A172 (cell line): ENCODE measurements at places on chromosomes 3 and 15. TPM values are rescaled to one million over a fixed set of nuclear protein-coding genes. Genes with fewer than 3 reads are reported as not detected.

PPP1R14D gene
- total RNA-seq: not detected in 2 replicates

BUB1B gene
- total RNA-seq: 73.0 and 82.1 TPM in 2 replicates

EPHA3 gene
- total RNA-seq: not detected in 2 replicates

HTR3C gene
- not detected in 2 replicates for total RNA-seq

TRANK1 gene
- total RNA-seq: 3.8 and 7.0 TPM in 2 replicates

CCR5 gene
- not detected in 2 replicates for total RNA-seq

STAG1 gene
- 43.0 and 50.6 TPM in 2 replicates for total RNA-seq

DNA sequence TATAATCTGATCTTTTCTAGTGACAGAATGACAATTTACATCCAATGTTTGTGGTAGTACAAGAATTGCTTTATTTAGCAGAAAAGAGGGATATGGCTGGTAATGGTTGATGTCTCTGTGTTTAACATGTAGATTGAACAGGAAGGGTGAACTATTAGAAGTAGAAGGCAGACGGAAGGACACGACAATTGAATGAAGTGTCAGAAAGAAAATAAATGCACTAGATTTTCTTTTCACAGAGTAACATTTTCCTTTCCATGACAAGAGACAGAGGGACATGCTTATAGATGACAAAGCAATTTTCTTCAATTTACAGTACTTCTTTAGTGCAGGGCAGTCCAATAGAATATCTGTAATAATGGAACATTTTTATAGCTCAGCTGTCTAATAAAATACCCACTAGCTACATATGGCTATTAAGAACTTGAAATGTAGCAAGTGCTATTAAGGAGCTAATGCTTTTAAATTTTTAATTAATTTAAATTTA lies 48.9 kb upstream of the MBNL1 start:
- no peak for DNase-seq

DNA sequence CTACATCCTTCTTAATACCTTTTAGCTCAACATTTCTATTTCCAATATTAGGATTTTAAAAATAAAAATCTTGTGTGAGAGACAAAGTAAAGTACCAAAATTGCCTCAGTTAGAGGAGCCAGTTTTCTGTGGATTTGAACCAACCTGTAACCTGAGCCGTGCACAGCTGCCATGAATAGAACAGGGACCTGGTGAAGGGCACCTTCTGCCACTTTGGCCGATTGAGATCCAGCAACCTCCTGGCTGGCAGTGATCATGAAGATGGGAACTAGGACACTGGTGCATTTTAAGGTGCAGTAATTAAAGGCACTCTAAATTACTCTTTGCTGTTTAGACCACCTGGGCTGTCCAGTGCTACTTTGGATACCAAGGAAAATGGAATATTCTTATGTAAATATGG lies 34.3 kb upstream of the TRAK1 start:
- DNase-seq: no peak

- no peak for DNase-seq
Measured at GRCh38 chr3:28576614-28577200, 228.1 kb upstream of the AZI2 start.

- DNase-seq: no peak
Measured at GRCh38 chr3:195163719-195164572, 107.0 kb downstream of the XXYLT1 start.

- peak; percentile 17 for DNase-seq
Measured at GRCh38 chr3:16181361-16181760, 6.9 kb downstream of the GALNT15 start.

GRCh38 chr3:193762657-193763056 lies 169.6 kb downstream of the OPA1 start:
- no peak for DNase-seq

DNA sequence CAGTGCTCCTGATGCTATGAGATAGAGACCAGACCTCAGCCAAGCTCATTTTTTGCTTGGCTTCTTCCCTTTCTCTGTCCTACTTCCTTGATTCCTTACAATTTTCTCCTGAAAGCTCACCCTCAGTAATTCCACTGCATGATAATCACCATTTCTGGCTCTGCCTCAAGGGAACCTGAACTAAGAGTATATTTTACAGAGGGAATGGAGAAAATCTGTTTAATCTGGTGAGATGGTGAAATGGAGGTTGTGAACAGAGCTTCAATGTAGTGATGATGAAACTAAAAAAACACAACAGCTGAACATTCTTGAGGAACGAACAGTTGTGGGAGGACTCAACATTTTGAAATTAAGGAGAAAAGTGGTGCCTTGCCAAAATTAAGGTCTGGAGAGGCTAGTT lies 16.3 kb downstream of the HHLA2 start:
- no peak for DNase-seq

DNA sequence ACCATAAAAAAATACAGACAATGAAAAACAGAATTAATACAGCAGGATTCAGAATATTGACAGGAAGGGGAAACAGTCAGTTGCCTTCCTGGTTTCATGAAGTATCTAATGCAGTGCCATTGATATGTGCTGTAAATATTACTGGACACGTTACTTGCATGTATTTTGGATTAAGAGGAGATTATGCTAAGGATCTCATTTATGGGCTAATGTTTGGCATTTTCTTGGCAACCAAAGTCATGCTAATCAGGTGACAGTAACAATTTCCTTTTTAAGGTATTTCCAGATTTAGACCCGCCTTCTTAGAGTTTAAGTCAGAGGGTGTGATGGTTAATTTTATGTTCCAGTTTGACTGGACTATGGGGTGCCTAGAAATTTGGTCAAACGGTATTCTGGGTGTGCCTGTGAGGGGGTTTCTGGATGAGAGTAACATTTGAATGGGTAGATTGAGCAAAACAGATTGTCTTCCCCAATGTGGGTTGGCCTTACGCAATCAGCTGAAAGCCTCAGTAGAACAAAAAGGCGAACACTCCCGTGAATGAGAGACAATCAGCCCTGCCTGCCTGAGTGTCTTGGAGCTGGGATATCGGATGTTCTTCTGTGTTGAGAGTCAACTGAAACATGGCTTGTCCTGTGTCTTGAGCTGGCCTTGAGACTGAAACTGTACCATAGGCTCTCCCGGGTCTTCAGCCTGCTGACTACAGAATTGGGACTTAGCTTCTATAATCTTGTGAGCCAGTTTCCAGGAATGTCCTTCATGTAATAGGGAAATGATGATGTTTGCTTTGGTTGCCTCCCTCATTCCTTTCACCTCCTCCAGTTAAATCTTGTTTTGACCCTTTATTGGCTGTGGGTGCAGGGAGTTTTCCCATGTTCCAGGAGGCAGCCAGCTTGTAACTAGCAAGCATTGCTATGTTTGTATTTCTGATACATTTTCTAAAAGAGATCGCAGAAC lies 10.5 kb downstream of the SQOR start:
- no peak for DNase-seq

GRCh38 chr3:5212628-5213573 lies 25.4 kb downstream of the EDEM1 start:
- no peak for DNase-seq

DNA sequence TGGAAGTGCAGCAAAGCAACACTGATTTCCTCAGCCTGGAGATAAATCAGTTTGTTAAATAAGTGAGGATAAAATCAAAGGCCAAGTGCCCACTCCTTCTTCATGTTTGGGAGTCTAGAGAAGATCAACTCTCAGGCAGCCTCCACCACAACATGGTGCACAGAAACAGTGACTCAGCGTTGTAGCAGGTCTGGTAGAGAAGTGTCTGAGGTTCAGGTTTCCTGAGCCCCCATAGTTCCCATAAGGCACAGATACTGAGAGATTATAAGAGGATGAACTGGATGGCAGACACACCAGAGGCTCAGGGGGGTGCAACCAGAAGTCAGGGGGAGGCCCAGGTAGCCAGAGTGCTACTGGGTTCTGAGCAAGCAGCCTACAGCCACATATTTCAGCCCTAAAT lies 166.7 kb downstream of the FRMD5 start:
- DNase-seq: no peak

DNA sequence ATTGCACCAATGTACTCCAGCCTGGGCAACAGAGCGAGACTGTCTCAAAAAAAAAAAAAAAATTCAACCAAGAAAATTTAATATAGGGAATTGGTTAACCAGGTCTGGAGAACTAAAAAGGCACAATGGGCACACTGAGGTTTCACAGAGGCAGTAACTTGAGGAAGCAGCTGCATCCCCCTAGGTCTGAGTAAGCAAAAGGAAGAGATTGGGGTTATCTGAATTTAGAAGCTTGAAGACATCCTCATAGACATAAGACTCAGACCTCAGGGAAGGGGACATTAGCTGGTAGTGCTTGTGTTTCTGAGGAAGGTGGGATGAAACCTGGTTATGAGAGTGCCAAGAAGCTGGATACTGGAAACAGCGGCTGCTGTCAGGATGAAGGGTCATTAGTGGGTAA lies 50.1 kb upstream of the LEKR1 start:
- DNase-seq: no peak

DNA sequence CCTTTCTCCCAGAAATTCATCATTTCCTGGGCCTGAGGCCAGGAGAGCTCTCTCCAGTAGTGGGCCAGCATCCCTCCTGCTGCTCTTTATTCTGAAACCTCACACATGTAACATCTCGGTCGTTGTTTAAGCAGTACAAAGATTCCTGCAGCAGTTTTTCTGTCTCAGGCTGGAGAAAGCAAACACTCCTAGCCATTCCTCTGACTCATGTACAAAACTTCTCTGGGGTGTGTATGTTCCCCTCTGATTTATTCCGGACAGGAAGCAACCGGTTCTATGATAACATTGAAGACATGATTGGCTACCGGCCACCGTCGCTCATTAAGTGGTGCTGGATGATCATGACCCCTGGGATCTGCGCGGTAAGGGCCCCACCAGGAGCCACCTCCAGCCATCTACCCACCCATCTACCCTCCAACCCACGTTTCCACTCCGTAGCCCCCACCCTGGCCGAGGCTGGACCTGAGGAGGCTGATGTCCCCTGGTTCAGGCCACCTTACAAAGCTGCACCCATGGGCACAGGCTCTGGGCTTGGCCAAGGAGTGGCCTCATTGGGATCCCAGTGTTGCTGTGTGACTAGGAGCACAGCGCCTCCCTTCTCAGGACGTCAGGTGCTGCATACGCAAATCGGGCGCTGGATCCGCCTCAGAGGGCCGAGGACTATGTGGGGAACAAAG lies 58.6 kb upstream of the SLC6A1 start:
- DNase-seq: peak; percentile 82

GRCh38 chr3:169827712-169828111 lies 15.0 kb upstream of the LRRC34 start:
- DNase-seq: no peak

DNA sequence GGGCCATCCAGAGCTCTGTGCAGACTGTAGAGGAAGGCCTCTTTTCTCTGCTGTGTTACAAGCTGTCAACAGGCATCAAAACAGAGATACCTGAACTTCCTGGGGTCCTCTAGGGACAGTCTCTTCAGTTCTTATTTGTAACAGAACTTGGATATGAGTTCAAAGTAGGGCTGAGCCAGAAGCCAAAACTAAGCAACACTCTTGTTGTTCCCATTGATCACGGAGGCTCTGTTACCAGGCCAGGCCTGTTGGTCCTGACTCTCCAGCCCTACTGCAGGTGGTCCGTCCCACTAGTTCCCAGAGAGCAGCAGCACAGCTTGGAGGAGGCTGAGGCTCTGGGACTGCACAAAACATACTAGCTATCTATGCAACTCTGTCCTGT lies 13.1 kb upstream of the AHSG start:
- no peak for DNase-seq
